Cardiac septum (tissue), 1 donor: ENCODE measurements at places on chromosomes 2 and 18. TPM values are rescaled to one million over a fixed set of nuclear protein-coding genes. Genes with fewer than 3 reads are reported as not detected.

- DNase-seq = no peak
These were observed 92.7 kb upstream of the ST6GAL2 start for GRCh38 chr2:106978647-106979046.

GRCh38 chr2:101704046-101704466, 6.5 kb downstream of the MAP4K4 start:
- DNase-seq = no peak

DNA sequence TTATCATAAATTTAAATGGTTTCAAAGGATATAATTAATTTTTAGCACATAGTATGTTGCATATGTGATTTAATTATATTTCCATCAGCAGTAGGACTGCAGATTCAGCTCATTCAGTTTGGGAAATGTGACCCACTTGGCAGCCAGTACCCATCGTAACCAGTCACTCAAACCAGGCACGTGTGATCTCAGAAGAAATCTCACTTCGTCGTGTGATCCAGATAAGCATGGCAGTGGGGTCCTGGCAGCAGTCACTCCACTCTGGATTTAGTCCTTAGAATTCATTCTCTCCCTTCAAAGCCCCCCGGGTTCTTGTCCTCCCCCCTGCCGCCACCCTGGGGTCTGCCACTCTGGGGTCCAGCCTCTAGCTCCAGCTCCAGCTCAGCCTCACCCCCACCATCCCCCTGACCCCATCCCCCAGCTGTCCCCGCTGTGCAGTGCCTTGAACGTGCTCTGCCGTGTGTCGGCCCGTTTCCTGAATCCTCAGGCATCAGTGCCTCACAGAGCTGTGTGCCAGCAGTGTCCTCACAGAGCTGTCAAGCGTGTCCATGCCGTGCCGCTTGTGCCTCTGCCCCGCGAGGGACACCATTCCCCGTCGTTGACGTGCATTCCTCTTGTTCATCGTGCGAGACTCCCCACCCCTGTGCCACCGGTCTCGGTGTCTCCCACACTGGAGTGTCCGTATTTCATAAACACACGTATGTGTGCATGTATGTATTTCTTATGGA, 34.8 kb downstream of the TRAPPC12 start:
- no peak for DNase-seq

GRCh38 chr2:11466307-11467128, 557 bp upstream of the E2F6 start:
- DNase-seq = no peak

- no peak for DNase-seq
These were observed 66.2 kb upstream of the MCFD2 start for GRCh38 chr2:46981662-46982350.

The POTEF gene
- not detected for total RNA-seq

The MROH2A gene
- not detected for total RNA-seq
